ENCODE measurements at places on chromosomes 16 and 17. TPM values are rescaled to one million over a fixed set of nuclear protein-coding genes. Genes with fewer than 3 reads are reported as not detected.

Gene PIPOX
- 10.6 TPM for polyA plus RNA-seq

Gene KRTAP4-9
- polyA plus RNA-seq = not detected

GRCh38 chr17:46928467-46929261 lies 5.7 kb downstream of the GOSR2 start:
- no peak for DNase-seq

DNA sequence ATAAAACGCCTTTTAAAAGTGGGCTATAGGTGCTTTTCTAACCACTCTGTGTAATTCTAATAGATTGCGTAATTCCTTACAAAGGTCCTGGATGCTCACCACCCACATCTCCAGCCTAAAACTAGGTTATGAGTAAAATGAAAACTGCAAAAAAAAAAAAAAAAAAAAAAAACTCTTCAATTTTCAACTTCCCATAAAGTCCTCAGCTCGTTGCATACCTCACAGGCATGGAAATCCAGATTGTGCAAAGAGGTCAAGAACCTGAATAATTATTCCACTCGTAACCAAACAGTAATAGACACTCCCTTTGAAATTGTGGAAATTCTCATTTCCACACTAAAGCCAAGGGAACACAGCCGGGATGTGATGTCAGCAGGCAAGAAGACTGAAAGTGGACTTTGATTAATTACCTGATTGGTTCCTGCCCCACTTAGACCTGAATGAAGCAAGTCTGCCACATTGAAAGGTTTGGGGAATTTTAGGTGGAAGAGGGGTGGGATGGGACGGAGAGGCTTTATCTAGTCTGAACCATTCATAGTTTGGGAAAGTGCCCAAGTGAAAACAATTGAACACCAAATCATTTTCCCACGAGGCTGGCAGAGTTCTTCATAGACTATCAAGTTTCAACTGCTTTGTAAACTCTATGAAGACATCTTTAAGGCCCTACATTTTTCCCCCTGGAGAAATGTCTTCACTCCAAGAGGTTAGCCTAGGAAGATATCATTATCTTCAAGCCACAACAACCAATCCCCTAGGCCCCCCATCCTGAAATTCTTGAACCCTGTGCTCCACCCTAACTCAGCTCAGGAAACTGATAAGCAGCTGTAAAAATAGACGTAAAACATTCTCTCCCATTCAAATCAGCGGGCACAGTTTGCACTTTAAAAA lies 49.1 kb upstream of the TANC2 start:
- DNase-seq = no peak

DNA sequence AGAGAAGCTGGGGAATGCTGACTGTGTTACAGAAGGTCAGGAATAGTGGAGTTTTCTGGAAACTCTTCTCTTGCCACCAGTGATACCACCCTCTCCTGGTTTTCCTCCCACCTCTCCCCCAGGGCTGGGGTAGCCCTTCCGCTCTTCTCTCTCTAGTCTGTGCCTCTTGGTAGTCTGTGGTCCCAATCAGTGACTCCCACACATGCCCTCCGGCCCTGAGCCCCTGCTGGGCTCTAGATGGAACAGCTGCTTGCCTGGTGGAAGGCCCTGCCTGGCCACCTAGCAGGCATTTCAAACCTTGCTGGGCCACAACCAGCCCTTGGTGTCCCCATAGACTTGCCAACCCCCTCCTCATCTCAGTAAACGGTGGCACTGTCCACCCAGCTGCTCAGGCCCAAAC lies 15.2 kb upstream of the MTSS2 start:
- no peak for DNase-seq

DNA sequence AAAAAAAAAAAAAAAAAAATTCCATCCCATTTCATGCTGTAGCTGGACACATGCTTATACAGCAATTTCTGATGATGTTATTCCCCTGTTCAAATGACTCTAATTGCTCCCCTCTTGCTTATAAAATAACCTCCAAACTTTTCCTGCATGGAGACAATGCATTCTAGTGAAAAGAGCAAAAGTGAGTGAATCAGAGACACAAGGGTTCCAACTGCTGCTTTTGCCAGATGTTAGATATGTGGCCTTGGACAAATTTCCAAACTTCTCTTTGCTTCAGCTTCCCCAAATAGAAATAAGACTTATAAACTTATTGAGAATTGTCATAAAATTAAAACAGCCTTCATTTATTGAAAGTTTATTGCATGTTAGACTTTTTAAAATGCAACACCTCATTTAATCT lies 65.0 kb upstream of the AXIN2 start:
- no peak for DNase-seq

DNA sequence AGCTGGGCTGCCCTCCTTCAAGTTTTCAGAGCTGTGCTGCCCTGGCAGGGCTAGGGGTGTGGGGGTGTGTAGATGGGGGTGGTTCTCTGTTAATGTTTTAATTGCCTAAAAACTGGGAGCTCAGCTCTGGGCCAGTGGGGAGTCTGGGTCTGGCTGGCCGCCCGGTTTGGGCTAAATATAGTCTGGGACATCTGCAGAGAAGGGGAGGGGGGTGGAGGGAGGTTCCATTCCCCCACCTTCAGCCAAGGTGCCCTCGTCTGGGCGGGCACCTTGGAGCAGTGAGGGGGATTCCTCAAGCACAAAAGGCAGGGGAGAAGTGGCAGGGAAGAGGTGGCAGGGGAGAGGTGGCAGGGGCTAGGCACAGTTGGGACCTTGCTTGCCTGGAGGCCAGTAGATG lies 13.0 kb downstream of the RARA start:
- DNase-seq = no peak

DNA sequence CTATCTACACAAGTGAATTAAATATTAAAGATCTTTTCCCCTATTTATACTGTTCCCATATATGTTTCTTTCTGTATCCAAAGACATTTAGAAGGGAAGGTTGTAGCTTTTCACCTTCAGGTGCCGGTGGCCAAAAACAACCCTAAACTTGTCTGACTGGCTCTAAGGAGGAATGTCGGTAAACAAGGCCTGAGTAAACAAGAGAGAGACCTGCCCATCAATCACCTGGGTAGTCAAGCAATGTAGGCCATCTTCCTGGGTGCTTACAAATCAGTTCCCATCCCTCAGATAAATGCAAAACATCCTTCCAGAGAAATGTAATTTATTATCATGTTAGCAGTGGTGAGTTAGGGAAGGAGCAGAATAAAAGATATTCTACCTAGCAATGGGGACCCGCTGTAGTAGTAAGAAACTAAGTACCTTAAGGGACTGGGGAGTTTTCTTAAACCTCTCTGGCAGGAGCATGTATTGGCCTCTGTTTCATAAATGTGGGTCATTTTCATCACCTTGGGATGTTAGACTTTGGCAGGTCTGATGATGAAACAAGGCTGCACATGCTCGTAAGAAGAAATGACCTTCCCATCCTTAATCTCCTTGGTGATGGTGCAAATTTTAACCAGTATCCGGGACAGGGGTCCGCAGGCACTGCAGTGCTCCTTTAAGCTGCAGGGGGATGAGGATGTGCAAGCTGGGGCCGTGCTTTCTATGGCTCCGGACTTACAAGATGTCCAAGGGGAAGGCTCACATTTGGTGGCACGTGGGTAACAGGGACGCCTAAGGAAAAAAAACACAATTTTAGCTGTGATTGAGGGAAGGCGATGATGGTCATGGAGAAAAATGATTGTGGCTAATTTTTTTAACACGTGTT lies 8.4 kb downstream of the KRT39 start:
- DNase-seq = no peak

- DNase-seq = no peak
Observed at GRCh38 chr17:72462814-72463213, 342.0 kb downstream of the SOX9 start.

DNA sequence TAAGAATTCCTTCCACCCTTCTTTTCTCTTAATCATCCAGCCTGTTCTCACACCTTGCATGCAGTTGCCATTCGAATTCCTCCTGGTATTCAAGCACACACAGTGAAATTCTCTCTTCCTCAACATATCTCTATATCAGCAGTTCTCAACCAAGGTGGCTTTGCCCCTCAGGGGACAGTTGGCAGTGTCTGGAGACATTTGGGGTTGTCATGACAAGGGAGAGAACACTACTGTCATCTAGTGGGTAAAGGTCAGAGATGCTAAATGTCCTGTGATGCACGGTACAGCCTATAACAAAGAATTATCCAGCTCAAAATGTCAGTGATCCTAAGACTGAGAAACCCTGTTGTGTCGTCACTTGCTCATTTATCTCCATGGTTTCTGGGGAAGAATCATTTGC lies 94.8 kb upstream of the CPHXL start:
- no peak for DNase-seq

Data from left renal pelvis (tissue), 4 donors.